ENCODE measurements at places on chromosomes 4 and X.

GRCh38 chr4:176064539-176064938 lies 1.1 kb upstream of the WDR17 start:
- DNase-seq: no peak

DNA sequence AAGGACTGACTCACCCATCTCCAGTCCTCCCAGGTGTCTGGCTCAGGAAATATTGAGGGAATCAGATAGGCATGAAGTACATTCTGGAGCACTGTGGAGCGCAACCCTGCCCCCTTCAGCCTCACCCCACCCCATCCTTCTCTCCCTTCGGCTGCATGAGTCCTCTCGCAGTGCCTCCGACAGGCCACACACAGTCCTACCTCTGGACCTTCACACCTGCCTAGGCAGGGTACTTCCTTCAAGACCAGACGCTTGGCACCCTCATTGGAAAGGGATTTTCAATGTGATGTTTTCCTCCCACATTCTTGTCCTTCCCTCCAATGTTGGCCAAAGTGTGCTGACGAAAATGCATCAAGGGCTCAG lies 26.8 kb upstream of the PPP2R2C start:
- no peak for DNase-seq

- no peak for DNase-seq
These were observed 1.4 kb downstream of the CD99 start for GRCh38 chrX:2692221-2693112.

DNA sequence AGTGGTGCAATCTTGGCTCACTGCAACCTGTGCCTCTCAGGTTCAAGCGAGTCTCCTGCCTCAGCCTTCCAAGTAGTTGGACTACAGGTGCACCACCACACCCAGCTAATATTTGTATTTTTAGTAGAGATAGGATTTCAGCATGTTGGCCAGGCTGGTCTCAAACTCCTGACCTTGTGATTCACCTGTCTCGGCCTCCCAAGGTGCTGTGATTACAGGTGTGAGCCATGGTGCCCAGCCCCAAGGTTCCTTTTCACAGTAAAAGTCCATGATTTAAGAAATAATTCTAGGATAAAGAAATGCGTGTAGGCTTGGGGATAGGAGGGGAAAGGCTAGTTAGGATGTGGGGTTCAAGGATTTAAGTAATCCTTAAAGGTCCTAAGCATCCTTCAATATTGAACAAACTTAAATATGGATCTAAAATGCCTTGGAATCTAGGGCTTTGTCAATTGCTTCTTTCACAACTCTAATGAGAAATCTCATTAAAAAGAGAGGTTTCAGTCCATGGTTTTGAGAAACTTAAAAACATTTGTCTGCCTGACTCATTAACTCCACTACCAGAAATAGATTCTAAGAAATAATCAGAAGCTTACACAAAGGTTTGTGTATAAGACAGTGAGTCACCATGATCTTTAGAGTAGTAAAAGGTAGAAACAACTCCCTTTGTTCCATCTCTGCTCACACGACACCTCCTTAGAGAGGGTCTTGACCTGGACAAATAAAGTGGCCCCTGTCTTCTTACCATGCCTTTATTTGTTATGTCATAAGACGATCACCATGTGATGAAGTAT lies 203.2 kb downstream of the PTTG2 start:
- peak; percentile 76 for DNase-seq

DNA sequence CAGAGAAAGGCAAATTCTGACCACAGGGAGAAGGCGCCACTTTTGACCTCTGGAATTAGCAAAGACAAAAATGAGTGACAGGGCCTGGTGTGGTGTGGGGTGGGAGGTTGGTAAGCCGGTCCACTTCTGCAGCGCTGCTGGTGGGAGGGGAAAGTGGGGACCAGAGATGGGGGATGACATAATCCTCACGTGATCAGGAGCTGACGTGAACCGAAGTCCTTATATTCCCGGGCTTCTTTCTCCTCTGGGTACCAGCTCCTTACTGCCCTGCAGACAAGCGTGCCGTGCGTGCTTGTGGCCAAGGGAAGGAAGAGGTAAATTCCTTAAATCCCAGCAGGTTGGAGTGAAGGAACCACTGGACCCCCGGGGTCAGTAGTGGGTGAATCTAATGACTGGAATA lies at the start of gene TCEAL7:
TCEAL7 (plus strand) TSS at position 249 of the 400 bp plus-strand sequence. CDS start 1,165 bp downstream, outside the sequence.
- no peak for DNase-seq

- DNase-seq: peak; percentile 41
These were observed 34.4 kb downstream of the NFKB1 start for GRCh38 chr4:102535398-102536082.

GRCh38 chr4:184728858-184729257 lies 5.0 kb downstream of the CENPU start:
- peak; percentile 85 for DNase-seq

DNA sequence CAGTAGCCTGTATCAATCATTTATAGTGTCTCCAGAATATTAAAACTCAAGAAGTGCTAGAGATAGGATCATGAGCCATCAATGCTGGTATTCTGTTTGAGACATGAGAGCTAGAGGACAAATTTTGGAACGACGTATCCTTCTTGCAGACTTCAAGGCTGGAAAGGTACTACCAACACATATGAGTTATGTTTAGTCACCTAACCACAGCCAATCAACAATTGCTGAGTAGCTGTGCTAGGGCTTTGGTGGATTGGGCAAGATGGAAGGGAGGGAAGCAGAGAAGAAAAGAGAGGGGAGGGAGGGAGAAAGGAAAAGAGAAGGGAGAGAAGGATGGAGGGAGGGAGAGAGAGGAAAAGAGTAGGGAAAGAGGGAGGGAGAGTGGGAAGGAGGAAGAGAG lies 21.6 kb upstream of the RAI2 start:
- no peak for DNase-seq

DNA sequence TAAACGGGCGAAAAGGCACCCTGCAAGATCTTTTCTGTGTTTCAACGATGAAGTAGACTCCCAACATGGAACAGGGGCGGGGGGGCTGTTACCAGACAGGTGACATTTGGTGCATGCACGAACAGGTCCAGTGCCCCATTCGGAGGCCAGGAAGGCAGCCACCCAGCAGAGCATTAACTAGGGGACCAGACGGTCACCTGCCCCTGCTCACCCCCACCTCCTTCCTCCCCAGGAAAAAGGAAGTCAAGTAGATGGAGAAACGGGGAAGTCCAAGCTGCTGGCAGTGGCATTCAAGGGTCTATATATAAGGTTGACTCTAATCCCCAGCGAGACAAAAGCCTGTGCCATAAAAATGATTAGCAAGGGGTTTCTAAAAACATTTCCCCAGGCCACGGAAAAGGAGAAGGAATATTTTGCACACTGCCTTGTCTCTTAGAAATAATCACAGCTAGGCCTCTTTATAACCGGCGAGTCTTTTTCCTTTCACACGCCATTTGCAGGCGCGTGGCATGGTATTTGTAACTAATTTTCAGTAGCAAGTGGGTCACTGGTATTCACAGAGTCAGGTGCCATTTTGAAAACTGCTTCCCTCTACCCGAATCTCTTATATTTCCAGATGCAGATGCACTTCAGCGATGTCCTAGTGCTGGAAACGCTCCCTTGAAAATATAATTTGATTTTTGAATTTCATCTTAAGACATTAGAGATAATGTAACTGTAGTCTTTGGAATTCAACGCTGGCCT lies 1.2 kb upstream of the TMSB4X start:
- no peak for DNase-seq

- DNase-seq: no peak
These were observed 2.5 kb upstream of the RS1 start for GRCh38 chrX:18674417-18674787.

GRCh38 chrX:42832764-42833549 lies 55.0 kb upstream of the PPP1R2C start:
- DNase-seq: no peak

DNA sequence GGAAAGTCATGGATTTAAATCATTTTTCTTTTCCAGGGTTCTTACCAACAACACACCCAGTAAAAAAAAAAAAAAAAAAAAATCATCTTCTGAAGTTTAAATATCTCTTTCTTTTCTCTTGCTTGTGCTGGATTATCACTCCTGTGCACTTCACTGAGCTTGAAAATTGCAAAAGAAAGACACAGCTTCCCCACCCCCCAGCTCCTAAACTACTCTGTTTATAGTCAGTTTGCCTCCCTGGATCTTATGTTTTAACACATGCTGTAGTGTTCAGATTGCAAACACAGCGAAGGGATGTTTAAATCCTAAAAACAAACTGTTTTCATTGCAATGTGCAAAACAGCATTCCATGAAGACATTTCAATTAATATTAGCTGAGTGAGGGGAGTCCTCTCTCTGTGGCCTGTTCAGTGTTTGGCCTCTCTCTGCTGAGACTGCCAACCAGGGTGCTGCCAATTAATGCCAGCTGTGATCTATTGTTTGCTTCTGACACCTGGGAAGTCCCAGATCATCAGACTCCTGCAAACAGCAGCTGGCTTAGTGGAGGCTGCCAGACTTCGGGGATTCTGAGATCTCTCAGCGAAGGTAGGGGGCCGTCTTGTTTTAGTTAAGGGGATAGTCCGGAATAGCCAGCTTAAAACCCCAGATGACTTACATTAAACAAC lies 171.1 kb upstream of the PITX2 start:
- no peak for DNase-seq

DNA sequence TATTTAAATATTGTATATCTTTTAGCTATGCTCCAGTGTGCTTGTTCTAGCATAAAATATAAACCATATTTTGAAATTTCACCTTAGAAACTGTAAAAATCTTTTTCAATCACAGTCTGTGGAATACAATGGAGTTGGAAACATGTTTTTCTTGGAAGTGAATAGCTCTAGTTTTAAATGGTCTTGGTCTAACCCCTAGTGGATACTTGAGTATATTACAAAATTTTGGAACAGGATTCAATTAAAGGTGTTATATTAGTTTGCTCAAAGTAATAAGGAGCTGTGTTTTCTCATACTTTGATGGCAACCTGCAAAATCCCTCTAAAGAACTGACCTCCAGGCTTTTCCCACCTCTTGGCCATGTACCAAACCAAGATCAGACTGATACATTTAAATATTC lies 48.2 kb downstream of the STK26 start:
- DNase-seq: no peak

DNA sequence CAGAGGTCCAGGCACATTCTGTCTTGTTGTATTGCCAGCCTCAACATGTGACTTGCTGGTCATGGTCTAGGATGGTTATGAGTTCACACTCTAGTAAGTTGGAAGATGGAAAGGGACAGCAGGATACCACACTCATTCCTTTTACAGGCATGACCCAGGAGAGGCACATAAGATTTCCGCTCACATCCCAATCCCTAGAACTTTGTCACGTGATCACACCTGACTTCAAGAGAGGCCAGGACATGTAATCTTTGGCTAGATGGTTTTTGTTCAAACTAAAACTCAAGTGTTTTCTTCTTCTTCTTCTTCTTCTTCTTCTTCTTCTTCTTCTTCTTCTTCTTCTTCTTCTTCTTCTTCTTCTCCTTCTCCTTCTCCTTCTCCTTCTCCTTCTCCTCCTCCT lies 53.4 kb upstream of the ARX start:
- DNase-seq: no peak

- no peak for DNase-seq
These were observed 26.3 kb upstream of the DACH2 start for GRCh38 chrX:86121916-86122315.

DNA sequence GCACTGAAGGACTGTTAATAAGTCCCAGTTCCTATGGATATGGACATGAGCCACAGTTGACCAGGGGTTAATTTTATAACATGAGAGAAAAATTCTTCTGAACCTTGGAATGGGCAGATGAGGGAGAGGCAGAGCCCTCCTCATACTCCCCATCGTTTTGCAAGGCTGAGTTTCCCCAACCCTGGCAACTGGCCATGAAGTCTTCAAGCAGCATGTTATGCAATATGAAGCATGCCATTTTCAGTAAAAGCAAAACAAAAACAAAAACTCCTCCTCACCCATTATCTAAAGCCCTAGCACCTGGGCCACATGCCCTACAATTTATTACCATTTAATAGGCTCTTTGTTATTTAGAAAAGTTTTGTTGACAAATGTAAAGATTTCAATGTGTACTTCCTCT lies 64.5 kb downstream of the GPC4 start:
- no peak for DNase-seq

GRCh38 chrX:111040377-111041017 lies 55.5 kb upstream of the PAK3 start:
- DNase-seq: no peak

DNA sequence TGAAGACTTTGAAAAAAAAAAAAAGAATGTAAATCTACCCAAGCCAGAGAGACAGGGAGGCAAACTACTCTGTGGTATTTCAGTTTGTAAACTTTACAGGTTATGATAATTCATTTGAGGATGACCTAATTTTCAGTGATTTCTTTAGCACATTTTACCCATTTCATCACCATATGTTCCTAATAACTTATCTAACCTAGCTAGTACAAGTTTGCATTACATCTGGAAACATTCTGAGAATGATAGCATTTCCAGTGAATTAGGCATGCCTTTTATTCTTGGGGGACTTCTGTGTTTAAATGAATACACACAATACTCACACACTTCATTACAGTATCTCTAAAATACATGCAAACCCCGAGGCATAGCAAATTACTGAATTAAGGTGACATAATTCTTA lies 1055.5 kb downstream of the PCDH18 start:
- no peak for DNase-seq

GRCh38 chrX:132591719-132592275 lies 103.0 kb upstream of the MBNL3 start:
- DNase-seq: no peak

GRCh38 chr4:56728512-56728911 lies 47.4 kb upstream of the HOPX start:
- no peak for DNase-seq

DNA sequence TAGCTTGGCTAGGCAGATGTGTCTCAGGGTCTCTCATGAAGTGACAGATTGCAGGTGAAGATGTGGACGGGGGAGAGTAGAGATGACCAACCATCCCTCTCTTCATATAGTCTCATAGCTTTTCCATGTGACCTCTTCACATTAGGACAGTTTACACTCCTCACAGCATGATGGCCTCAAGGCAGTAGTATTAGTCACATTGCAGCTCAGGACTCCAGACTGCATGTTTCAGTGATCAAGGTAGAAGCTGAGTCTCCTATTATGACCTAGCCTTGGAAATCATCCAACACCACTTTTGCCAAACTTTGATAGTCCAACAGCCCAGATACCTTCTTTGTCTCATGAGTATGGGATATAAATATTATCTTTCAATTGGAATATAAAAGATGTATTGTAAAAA lies 147.7 kb downstream of the GASK1B start:
- DNase-seq: peak; percentile 40

DNA sequence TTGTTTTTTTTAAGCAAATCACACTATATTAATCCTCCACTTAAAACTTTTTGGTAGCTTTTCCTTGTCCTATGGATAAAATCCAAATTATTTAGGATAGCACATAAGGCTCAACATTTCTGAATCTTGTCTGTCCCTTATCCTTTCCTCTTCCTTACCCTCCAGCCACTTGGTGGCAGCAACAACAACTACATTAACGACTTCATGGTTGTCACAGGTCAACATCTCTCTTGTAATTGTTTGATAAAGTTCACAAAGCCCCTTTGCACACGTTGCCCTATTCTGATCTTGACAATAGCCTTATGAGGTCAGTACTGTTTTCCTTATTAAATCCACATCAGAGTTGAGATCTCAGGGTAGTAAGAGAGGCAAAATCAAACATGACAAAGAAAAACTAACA lies 269.0 kb upstream of the PABPC4L start:
- peak; percentile 44 for DNase-seq

Data from foreskin melanocyte (primary cell).